ENCODE measurements at places on chromosomes 3 and 15.

DNA sequence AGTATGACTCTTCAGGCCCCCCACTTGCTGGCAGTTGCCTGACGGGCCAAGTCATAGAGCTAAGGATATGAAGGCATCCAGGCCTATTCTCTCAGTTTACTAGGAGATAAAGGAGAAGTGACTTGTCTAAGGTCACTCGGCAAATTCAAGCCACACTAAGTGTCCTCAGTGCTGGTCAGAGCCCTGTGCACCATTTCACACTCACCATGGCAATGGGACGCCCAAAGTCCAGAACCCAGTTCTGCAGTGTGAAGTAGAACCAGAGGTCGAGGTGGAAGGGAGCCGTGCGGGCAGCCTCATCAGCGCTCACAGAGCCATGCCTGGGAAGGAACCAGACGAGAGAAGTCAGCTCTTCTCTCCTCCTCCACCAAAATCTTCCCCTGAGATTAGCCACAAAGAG lies 11.2 kb downstream of the CLN6 start:
- DNase-seq = no peak

DNA sequence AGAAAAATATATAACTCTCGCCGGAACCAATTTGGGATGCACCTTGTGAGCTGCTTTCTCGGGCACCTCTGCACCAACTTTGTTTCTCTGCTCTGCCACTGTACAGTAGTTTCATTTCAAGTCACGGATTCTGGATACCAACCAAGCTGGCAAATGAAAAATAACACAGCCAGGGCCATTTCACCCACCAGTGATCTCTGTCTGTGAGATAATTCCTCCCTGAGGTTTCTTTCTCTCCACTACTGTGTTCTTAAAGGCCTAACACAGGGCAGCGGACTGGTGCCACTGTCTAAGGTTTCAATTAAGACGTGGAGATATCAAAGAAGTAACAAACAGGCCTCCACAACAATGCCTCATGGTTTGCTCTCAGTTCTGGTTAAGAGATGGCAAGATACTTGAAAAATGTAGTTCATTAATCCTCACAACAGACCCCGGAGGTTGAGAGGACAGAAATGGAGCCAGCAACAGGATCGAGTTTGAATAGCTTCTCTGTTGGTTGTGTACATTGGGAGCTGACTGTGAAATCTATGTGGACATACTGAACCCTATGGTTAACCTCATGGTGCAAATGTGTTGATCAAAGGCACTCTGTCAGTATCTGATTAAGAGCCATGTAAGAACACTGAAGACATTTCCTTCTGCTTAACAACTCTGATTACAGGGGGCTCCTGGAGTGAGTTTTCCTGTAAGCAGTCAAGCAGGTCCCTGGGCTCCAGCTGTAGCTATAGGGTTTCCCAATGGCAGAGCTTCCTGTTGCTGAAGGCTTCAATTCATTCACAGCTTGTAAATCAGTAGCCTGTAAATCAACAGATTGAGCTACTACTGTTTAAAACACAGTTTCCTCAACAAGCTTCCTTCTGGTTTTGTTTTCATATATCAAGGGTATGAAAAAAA lies 470.5 kb downstream of the EPHA3 start:
- no peak for DNase-seq

- DNase-seq = no peak
Measured at GRCh38 chr15:48537271-48538113, 108.0 kb downstream of the FBN1 start.

GRCh38 chr3:12536423-12536822 lies 8.9 kb downstream of the MKRN2OS start:
- no peak for DNase-seq

GRCh38 chr15:31303726-31304648 lies 22.6 kb upstream of the KLF13 start:
- DNase-seq = no peak

DNA sequence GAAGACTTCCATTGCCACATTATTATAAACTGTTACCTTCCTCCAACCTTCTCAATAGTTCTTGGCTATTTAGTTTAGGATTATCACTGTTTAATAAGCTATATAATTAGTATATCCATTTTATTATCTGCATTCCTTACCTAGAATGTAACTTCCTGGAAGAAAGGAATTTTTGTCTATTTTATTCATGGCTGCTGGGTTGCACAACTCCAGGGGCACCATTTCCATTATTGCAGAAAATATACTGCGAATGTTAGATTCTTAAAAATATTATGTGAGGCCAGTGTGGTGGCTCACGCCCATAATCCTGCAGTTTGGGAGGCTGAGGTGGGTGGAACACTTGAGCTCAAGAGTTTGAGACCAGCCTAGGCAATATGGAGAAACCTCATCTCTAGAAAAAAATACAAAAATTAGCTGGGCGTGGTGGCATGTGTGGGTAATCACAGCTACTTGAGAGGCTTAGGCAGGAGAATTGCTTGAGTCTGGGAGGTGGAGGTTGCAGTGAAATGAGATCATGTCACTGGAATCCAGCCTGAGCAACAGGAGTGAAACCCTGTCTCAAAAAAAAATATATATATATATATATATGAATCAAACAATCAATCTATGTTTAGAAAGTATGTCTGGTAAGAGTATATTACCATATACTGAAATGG lies 19.9 kb downstream of the CLDN1 start:
- DNase-seq = no peak

- DNase-seq = no peak
Measured at GRCh38 chr3:172607305-172608121, 84.3 kb upstream of the TNFSF10 start.

- DNase-seq = no peak
Measured at GRCh38 chr3:109413049-109413448, 75.7 kb upstream of the DPPA4 start.

GRCh38 chr15:87500240-87500639 lies 756.3 kb downstream of the NTRK3 start:
- DNase-seq = no peak

GRCh38 chr3:62732183-62732904 lies 142.9 kb downstream of the CADPS start:
- no peak for DNase-seq

DNA sequence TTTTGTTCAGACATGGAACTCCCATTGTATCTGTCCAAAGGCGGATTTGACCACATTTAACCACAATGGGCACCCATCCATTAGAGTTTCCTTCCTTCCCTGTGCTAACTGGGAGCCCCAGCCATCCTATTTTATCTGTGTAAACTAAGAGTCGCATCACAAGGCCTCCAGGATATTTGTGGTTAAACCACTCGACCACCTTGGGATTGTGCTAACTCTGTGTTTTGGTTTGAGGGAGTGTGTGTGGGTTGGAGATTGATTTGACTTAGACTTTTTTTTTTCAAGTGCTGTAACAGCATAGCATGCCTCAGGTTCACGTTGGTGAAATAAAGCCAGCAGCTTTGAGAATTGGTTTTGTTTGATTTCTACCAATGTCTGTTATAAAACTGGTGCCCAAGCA lies 100.4 kb upstream of the TP63 start:
- DNase-seq = no peak

DNA sequence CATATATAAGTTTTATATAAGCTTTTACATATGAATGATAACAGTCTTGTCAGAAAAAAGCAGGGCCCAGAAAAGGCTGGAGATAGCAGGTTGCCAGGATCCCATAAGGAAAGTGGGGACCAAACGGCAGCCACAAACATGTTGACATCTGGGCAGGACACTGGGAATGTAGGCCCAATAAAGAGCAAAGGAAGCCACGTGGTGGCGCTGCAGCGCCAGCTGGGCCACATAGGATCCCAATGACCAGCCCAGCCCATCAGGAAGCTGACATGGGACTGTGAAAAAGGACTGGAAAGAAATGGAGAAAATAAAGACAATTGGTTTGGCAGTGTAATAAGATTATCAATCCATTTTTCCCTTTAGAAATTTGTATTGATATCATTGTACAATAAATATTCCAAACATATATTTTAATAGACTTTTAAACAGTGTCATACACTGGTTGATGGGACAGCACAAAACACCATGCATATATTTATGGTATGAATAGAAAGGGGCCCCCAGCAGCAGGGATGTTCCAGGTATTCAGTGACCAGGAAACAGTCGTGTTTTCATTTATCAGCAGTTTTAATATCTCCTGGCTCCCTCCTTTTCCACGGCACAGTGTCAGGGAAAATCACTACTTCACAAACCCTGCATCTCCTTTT lies 89.0 kb upstream of the STRIT1 start:
- no peak for DNase-seq

GRCh38 chr15:91200101-91200754 lies 100.2 kb downstream of the SV2B start:
- DNase-seq = no peak

DNA sequence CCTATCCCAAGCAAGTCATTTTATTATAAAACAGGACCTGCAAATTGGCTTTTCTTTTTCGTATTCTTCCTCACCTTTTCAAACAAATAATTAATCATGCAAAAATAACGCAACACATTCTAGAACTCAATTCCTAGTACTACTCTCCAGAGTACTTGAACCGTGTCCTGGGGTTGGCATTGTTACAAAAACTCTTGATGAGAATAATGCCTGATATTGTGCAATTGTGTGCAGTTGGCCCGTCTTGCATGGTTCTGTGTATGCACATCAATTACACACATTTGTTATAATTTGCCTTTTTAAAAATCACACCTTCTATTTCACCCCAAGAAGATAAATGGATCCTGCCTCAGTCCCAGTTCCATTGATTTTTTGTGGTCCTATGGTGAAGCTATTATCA lies 205.4 kb downstream of the EPHB1 start:
- DNase-seq = no peak

- DNase-seq = peak; percentile 27
Measured at GRCh38 chr3:52983336-52983807, 62.5 kb downstream of the SFMBT1 start.

- DNase-seq = no peak
Measured at GRCh38 chr15:83605111-83605945, 48.6 kb upstream of the ADAMTSL3 start.

- no peak for DNase-seq
Measured at GRCh38 chr3:52052831-52053306, 3.5 kb downstream of the DUSP7 start.

Data from T-helper 17 cell (primary cell).